NCI-H2227 treated with DMSO at 0.1 percent for 48 hours (cell line): ENCODE measurements at places on chromosomes 16 and 17.
A peak's percentile ranks its signal among the peaks of the same experiment; 100 is the strongest.

- DNase-seq, result no peak
These were observed 9.8 kb downstream of the PGS1 start for GRCh38 chr17:78387977-78388941.

GRCh38 chr17:67436233-67436632 lies 59.2 kb downstream of the PITPNC1 start:
- no peak for DNase-seq

DNA sequence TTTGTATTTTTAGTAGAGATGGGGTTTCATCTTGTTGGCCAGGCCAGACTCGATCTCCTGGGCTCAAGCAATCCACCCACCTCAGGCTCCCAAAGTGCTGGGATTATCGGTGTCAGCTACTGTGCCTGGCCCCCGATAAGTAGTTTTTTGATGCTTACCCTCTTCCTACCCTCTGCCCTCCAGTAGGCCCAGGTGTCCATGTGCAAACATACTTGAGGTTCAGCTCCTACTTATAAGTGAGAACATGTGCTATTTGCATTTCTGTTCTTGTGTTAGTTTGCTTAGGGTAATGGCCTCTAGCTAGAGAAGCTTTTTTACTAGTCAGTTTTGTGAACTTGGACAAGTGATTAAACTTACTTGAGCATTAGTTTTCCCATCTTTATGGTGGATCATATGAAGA lies 136.8 kb downstream of the HS3ST4 start:
- no peak for DNase-seq

GRCh38 chr16:67537270-67537635 lies 8.6 kb downstream of the RIPOR1 start:
- DNase-seq, result no peak

GRCh38 chr17:45096926-45097325 lies 35.4 kb downstream of the PLCD3 start:
- no peak for DNase-seq

DNA sequence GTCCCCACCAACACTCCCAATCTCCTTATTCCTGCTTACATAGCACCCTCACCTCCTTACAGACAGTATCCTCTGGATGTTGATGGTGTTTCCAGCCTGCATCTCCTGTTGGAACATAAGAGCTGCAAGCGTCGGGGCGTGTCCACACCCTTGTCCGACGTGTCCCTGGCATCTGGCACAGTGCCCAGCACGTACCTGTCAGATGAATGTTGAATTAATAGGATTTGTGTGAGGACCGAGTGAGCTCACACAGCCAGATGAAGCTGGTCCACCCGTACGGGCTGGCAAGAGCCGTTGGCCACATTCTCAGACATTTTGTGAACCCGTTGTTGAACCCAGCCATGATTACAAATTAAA lies 12.2 kb upstream of the CBX4 start:
- DNase-seq, result no peak

GRCh38 chr17:77373299-77374169 lies 232.8 kb downstream of the SEC14L1 start:
- no peak for DNase-seq

DNA sequence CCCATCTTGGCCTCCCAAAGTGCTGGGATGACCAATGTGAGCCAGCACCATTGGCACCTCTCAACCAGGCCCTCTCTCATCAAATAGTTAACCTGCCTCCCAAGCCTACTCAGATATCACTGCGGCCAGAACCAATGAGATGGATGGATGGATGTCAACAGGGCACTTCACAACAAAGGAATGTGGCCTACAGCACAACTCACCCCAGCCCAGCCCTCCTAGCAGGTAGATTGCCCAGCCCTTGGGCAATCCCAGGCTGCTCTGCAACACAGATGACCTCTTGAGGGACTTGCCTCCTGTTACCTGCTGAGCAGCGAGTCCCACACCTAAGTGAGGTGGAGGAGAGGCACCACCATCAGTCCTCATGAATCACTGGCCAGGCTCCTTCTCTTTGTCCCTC lies 22.6 kb upstream of the KIFC3 start:
- no peak for DNase-seq

DNA sequence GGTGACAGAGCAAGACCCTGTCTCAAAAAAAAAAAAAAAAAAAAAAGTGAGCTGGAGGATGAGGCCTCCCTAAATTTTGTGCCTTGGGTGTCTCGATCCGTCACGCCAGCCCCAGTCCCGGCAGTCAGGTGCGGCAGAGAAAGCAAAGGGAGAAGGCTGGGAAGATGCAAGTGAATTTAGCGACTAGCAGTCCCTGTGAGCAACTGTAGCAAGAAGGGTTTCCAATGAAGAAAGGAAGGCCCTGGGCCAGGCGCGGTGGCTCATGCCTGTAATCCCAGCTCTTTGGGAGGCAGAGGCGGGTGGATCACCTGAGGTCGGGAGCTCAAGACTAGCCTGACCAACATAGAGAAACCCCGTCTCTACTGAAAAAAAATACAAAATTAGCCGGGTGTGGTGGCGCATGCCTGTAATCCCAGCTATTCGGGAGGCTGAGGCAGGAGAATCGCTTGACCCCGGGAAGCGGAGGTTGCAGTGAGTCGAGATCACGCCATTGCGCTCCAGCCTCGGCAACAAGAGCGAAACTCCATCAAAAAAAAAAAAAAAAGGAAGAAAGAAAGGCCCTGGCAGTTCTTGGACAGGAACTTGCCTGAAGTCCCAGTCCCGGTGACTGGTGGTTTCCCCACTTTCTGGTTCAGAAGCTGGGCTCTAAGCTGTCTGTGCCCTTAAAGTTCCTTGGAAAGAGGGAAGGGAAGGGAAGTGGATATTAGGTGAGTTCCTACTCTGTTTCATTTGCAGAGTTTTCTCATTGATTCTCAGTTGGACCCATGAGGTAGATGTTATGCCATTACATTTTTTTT lies 1.8 kb upstream of the QPRT start:
- no peak for DNase-seq

GRCh38 chr16:35296962-35297653 lies 1837.7 kb downstream of the TP53TG3F start:
- DNase-seq, result no peak

DNA sequence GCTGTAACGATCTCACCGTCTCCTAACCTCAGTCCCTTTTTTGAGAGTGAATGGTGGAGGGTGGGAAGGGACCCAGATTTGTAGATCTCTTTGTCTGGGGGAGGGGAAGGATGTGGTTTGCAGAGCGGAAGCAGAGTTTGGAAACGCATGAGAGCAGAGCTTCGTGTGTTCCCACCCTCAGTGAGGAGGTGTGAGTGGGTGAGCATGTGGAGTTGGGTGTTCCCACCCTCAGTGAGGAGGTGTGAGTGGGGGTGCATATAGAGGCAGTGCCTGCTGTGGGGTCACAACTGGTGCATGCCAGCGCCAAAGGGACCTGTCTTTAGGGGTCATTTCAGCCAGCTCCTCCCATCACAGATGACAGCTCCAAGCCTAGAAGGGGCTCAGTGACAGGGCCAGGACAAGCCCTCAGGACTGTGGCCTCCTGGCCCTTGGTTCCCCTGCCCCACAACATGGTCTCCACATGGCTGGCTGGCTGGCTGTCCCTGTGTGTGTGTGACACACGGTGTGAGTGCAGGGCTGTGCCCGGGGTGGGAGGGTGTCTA lies 1.8 kb upstream of the CISD3 start:
- DNase-seq, result no peak

DNA sequence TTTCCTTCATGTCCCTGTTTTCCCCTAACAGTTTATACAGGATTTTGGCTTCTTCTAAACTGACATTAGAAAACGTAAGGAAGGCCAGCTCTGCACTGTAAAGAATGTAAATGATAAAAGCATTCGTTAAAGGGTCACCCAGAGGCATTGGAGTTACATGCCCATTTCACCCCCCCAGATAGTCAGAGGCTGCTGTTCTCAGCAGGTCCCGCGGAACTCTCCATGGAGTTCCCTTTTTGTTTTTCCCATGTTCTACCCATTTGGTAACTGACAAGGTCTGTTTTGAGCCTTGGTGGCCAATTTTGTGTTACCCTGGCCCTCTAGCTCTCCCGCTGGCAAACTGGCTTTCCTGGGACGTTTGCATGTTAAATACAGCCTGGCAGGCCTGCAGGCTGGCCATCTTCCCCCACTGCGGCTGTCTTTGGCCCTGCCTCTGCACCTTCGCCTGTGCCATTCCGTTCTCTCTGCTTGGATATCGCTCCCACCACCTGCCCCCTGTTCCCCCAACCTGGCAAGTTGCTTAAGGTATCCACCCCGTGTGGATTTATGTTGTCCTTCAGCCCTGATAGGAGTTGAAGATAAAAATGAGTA lies 49.7 kb downstream of the EPN2 start:
- DNase-seq, result no peak

- DNase-seq, result no peak
These were observed 6.5 kb upstream of the CAPNS2 start for GRCh38 chr16:55559933-55560516.

- DNase-seq, result no peak
These were observed 181.2 kb upstream of the TBX2 start for GRCh38 chr17:61218438-61218837.

DNA sequence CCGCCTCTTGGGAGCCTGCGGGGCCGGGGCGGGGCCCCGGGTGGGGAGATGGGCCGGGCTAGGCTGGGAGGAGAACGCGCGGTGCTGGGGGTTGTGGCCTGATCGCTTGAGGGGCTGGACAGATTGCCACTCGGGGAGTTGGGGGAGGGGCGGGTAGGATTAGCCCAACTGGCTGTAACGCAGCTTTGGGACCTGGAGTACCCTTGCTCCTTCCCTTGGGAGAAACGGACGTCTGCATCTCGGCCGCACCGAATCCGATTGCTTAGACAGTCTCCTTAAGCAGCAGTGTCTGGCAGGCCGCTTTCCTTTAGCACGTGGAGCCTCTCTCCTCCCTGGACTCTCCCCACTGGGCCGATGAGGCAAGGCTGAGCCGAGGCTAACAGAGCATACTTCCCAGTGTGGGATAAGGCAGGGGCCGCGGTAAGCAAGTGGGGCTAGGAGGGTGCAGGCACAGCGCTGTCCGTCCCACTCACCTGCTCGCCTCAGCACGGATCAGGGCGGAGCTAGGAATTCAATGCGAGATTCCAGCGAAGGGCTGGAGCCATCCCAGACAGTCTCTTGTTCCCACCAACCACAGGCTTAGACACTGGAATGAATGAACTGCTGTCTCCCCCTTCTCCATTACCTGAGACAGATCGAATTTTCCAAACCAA lies 540 bp upstream of the ACLY start:
- peak; percentile 52 for DNase-seq

- no peak for DNase-seq
These were observed 80.0 kb downstream of the NTN1 start for GRCh38 chr17:9101356-9101755.

- no peak for DNase-seq
These were observed 149.3 kb downstream of the CLEC16A start for GRCh38 chr16:11093572-11094074.

GRCh38 chr16:27341549-27341948 lies 27.8 kb downstream of the IL4R start:
- DNase-seq, result no peak

- DNase-seq, result no peak
These were observed 20.7 kb upstream of the BCAR1 start for GRCh38 chr16:75272097-75272551.

GRCh38 chr17:73624496-73624988 lies 19.7 kb downstream of the SDK2 start:
- DNase-seq, result no peak

DNA sequence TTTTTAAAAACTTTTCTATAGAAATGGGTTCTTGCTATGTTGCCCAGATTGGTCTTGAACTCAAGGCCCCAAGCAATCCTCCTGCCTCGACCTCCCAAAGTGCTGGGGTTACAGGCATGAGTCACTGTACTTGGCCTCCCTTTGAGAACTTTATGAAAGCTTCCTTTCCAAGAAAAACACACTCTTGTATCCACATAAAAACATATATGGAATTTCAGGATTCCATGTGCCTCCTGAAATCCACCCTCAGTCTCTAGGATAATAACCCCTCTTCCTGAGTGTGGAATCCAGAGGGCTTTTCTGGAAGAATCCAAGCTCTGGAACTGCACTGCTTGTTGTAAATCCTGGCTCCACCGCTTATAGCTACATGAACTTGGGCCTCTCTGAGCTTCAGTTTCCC lies 53.2 kb upstream of the MRTFB start:
- no peak for DNase-seq

DNA sequence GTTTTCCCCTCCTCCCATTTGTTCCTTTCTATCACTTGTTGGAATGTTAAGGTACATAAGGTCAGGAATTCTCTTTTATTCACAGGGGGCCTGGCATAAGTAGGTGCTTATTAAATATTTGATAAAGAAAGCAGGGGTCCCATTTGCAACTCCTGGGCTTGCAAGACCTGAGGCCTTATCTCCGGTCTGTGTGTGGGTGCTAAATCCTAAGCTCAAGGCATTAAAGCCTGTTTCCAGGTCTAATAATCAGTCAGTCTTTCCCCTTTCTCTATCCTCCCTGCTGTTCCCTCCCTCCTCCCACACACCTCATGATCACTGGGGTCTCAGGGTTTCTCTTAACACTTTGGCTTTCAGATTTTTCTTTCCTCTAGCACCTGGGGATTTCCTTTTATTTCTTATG lies 17.1 kb downstream of the NTN1 start:
- DNase-seq, result no peak

- no peak for DNase-seq
These were observed 48.3 kb downstream of the TBC1D16 start for GRCh38 chr17:79987187-79987934.

GRCh38 chr17:33013596-33014375 lies 22.1 kb downstream of the SPACA3 start:
- no peak for DNase-seq

GRCh38 chr17:74639704-74640151 lies 16.2 kb upstream of the CD300E start:
- no peak for DNase-seq

- no peak for DNase-seq
These were observed 65.0 kb downstream of the MRM3 start for GRCh38 chr17:846901-847843.

GRCh38 chr17:42519546-42520491 lies 16.2 kb upstream of the NAGLU start:
- DNase-seq, result no peak

DNA sequence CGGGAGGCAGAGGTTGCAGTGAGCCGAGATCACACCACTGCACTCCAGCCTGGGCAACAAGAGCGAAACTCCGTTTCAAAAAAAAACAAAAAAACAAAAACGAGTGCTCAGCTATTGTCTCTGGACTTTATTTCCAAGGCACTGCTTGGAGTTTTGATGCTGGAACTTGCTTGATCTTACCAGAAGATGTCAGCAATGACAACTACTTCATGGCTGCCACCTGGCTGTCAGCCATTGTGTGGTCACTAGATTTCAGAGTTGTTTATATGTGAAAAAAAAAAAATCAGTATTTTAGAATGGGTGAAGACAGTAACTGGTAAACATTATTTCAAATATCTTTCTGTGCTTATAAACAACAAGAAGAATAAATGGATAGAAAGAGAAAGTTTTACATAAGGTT lies 26.3 kb upstream of the OR4D1 start:
- DNase-seq, result no peak

GRCh38 chr17:46064460-46064859 lies 65.4 kb downstream of the STH start:
- DNase-seq, result no peak

- DNase-seq, result no peak
These were observed 13.3 kb upstream of the CNEP1R1 start for GRCh38 chr16:50011707-50012106.

- no peak for DNase-seq
These were observed 56.9 kb downstream of the PIGL start for GRCh38 chr17:16273929-16274339.
